ENCODE measurements at places on chromosomes 11 and 22. TPM values are rescaled to one million over a fixed set of nuclear protein-coding genes. Genes with fewer than 3 reads are reported as not detected.
A peak's percentile ranks its signal among the peaks of the same experiment; 100 is the strongest.

DNA sequence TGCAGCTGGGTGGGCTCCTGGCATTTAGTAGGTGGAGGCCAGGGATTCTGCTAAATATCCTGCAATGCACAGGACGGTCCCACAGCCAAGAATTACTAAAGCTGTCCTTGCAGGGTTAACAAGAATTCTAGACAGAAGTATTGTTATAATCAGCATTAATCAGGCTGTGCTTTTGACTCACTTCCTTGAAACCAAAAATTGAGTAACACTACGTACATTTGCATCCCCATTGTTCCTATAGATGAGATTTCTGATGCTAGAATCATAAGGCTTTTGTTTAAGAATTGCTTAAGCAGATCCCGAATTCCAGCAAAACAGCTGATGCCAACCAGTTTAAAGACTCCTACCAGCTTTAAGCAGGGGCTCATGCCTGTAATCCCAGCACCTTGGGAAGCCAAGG is 11.4 kb downstream of the SLC6A5 start:
- DNase-seq, result peak; percentile 88

DNA sequence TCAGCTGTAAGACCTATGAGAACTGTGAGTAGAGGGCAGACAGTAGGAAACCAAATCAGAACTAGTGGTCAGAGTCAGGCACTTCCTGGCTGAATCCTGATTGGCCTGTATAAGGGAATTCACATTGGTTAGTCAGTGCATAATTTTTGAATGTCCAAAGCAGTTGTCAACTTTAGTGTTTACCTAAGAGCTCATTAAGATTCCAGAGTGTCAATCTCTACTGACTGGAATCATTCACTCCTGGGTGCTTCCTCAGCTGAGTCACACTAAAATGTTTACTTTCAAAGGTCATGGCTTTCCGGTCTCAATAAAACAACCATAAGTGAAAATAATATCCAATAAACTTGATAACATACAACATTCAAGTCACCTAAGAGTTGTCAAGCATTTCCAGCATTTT is 306.1 kb downstream of the C11orf87 start:
- peak; percentile 79 for DNase-seq

GRCh38 chr22:38397189-38398085 is 57.6 kb downstream of the KCNJ4 start:
- peak; percentile 25 for DNase-seq

DNA sequence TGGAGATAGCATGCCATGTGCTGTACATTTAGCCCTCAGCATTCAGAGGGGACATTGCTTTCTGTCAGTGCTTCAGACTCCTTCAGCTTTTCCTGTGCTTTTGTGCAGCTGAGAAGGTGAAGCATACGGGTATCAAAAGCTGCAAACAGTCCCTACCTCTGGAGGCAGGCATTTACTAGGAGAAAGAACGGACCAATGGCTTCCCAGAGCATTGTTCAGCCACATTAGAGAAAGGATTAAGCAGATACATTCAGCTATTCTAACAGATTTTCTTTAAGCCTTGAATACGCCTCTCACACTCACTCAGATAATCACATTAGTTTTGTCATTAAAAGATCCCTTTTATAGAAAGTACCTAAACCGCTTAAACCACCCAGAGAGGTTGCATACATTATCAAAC is 80.7 kb upstream of the FAM181B start:
- DNase-seq, result no peak

- no peak for DNase-seq
Observed at GRCh38 chr11:61917334-61918109, at the start of gene RAB3IL1. TSS of gene RAB3IL1 (minus strand) at chr11:61917566. CDS start at chr11:61917367, 199 bp downstream.

DNA sequence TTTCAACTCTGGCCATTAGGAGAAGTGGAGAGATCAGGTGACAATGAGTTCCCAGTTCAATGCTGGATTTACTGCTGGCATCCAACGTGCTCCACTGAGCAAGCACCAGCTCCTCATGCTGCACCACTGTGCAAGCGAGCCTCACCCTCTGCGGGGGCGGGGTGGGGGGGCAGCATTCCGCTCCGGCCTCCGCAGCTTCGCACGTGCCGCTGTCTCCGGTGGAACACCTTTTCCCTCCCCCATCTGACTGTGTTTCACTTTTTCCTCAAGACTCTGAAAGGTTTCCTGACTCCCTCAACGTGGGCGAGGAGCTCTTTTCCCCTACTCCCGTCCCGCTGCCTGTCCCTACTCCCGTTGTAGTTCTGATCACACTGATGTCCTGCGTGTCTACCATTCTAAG is 835 bp upstream of the RHOD start:
- peak; percentile 83 for DNase-seq

- DNase-seq, result peak; percentile 38
Observed at GRCh38 chr22:43385770-43386641, 25.8 kb upstream of the MPPED1 start.

DNA sequence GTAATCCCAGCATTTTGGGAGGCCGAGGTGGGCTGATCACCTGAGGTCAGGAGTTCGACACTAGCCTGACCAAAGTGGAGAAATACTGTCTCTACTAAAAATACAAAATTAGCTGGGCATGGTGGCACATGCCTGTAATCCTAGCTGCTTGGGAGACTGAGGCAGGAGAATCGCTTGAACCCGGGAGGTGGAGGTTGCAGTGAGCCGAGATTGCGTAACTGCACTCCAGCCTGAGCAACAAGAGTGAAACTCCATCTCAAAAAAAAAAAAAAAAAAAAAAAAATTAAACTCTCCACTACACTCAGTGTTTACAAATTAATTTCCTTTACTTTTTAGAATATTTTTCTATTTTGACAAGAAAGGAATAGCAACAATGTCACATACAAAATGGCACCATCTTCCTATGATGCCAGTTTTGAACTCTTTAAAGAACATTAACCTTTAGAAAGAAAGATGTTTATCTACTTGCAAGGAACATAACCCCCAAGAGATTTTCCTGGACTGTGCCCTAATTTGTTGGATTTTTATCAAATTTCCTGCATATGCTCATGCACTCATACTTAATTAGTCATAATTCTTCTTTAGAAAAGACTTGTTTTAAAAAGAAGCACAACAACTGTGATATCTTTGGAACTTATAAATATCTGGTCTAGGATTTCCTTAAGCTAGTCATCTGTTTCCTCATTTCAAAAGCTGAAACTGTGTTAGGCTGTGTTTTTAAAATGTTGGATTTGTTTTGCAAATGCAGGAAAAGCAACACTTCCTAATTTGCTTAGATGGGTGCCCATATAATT is 22.6 kb upstream of the HIPK3 start:
- no peak for DNase-seq

- DNase-seq, result no peak
Observed at GRCh38 chr11:4903484-4903883, at the start of gene OR51A7. TSS of gene OR51A7 (plus strand) at chr11:4903783. CDS start at chr11:4907370, 3,587 bp downstream.

DNA sequence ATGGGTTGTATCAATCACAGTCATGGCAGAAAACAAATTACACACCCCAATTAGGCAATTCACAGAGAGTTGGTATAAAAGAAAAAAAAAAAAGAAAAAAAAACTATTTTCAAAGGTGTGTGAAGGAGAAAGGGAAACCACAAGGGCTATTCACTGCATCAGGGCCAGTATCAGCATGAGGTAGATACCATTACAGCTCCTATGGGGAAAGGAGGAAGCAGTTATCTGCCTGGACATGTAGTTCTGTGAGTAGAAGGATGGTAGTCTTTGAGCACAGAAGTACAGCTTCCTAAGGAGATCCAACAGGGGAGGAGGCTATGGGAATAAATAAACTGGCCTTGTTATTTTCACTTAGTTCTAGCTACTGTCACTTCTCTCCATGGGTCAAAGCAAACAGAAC is 746.1 kb downstream of the LUZP2 start:
- DNase-seq, result peak; percentile 94

GRCh38 chr22:46604306-46604690 is 15.9 kb upstream of the GRAMD4 start:
- no peak for DNase-seq

- no peak for DNase-seq
Observed at GRCh38 chr11:65791719-65792213, 4.9 kb downstream of the OVOL1 start.

DNA sequence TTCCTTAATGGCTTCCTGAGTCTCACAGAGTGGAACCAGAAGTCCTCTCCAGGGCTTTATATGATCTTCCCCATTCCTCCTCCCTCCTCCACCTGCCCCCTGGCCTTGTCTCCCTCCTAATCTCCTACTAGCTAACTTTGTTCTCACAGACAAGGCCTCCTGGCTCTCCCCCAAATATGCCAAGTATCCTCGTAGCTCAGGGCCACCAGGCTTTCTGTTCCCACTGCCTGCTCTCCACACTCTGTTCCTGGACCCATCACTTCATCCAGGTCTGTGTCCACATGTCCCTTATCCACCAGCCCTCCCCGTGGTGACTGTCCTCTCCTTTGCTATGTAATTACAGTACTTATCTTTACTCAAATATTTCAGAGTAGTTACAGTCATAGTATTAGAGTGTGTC is 23.2 kb upstream of the LMO1 start:
- no peak for DNase-seq

GRCh38 chr11:88801484-88802123 is 264.2 kb downstream of the GRM5 start:
- no peak for DNase-seq

DNA sequence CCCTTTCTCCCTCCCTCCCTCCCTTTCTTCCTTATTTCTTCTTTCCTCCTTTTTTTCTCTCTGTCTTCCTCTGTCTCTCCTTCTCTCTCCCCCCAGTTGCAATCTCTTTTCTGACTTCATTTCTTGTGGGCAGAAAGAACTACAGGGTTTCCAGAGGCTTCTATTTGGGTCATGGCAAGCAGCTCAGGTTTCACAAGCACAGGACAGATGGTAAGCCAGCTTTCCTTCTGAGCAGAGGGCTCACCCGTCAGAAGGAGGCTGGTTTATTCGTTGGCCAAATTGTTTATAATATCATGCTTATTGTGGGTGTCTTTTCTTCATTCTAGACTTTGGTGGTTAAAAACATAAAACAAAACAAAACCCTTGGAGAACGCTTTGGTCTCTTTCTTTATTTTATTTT is 58.9 kb upstream of the CLMP start:
- no peak for DNase-seq

- no peak for DNase-seq
Observed at GRCh38 chr22:45597460-45598192, 74.0 kb upstream of the ATXN10 start.

DNA sequence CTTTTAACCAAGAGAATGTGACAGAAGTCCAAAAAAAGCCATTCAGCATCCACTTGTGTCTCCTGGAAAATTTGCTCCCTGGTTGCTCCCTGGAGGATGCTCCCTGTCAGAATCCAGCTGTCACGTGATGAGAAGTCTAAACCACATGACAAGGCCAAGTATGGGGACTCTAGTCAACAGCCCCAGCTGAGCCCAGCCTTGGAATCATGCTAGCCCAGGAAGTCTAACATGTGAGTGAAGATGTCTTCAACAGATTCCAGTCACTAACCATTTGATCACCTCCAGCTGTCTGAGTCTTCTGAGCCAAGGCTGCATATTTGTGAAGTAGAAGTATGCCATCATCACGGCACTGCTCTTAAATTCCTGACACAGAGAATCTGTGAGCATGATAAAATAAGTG is 4.2 kb downstream of the OR56B4 start:
- DNase-seq, result no peak

DNA sequence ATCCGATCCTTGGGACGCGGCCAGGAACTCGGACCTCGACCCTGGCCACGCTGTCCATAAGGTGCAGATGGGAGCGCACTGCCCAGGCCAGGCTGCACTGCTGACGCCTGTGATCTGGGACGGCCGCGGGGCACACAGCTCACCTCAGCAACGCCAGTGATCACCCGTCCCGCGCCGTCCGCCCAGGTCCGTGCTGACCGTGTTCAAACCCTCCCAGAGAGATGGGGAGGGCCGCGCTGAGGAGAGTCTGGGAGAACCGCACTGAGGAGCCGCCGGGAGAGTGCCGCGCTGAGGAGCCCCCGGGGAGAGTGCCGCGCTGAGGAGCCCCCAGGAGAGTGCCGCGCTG is 636 bp downstream of the KCNQ1OT1 start:
- DNase-seq, result no peak

DNA sequence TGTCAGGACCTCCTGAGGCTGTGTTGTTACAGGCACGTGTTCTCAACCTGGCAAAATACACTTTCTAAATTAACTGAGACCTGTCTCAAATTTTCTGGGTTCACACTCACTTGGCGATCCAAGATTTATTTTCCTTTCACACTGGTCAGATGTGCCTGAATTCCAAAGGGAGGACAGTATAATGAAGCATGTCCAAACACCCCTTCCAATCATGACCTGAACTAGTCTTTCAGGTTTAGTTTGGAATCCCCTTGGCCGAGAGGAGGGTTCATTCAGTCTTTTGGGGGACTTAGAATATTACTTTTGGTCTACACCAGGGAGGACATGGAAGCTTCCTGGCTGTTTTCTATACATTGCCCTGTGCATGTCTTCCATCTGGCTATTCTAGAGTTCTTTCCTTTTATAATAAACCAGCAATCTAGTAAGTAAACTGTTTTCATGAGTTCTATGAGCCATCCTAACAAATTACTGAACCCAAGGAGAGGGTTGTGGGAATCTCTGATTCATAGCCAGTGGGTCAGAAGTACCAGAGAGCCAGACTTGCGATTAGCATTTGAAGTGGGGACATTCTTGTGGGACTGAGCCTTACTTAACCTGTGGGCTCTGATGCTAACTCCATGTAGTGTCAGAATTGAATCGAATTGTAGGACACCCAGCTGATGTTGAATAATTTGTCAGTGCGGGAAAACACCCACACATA is 14.8 kb upstream of the TMEM216 start:
- DNase-seq, result peak; percentile 67

DNA sequence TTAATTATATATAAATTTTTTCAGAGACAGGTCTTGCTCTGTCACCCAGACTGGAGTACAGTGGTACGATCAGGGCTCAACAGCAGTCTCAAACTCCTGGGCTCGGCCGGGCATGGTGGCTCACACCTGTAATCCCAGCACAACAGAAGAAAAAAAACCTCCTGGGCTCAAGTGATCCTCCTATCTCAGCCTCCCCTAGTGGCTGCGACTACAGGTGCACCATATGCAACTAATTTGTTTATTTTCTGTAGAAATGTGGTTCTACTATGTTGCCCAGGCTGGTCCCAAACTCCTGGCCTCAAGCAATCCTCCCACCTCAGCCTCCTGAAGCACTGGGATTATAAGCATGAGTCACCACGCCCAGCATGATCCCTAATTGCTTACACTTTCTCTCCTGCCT is 56.1 kb upstream of the SLC35C1 start:
- DNase-seq, result no peak

- peak; percentile 94 for DNase-seq
Observed at GRCh38 chr22:18032455-18033101, 8.2 kb upstream of the MICAL3 start.

- DNase-seq, result no peak
Observed at GRCh38 chr11:95055283-95055897, 6.2 kb downstream of the KDM4F start.

GRCh38 chr22:20577549-20577975 is 70.2 kb downstream of the MED15 start:
- no peak for DNase-seq

GRCh38 chr11:30495437-30495836 is 90.7 kb downstream of the MPPED2 start:
- DNase-seq, result no peak

ELF5 gene
- total RNA-seq, result 3.7 TPM

ENTHD1 gene
- not detected for total RNA-seq

OR51E2 gene
- not detected for total RNA-seq

CCDC87 gene
- total RNA-seq, result under 0.01 TPM

CATSPER1 gene
- total RNA-seq, result 0.26 TPM

EHBP1L1 gene
- 31.6 TPM for total RNA-seq

ANO3 gene
- total RNA-seq, result under 0.01 TPM

OR4C12 gene
- total RNA-seq, result not detected

OTOG gene
- not detected for total RNA-seq
